Stimulated activated CD4-positive, alpha-beta T cell treated with anti-CD3 and anti-CD28 coated beads, Interleukin-4, amount 100 ng/mL, for 4 hours (primary cell): ENCODE measurements at places on chromosomes 2 and 18.

GRCh38 chr2:25129901-25130520 is 38.4 kb downstream of the POMC start:
- DNase-seq: no peak

- DNase-seq: no peak
Observed at GRCh38 chr2:134217924-134218323, 35.9 kb upstream of the MGAT5 start.

DNA sequence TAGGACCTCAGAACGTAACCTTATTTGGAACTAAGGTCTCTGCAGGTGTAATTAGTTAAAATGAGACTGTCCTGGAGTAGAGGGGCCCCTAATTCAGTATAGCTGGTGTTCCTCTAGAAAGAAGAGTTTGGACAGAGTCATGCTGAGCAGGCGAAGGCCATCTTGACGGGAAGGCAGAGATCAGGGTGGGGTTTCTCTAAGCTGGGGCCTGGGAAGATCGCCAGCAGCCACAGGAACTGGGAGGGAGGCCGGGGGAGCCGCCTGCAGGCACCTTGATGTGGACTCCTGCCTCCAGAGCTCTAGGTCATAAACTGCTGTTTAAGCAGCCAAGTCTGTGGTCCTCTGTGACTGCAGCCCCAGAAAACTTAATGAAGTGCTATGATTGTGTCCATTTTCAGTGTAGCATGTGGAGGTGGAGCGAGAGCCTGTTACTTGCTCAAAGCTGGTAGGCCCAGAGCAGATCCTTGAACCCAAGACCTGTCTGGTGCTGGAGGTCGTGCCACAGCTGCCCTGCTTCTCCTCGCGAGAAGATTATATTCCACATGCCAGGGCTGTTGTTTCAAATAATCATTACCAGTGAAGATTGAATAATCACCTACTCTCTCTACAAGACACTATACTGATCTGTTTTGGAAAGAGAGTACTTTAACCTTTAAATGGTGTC is 105.7 kb downstream of the TPO start:
- no peak for DNase-seq

GRCh38 chr2:111162718-111163331 is 42.1 kb downstream of the BCL2L11 start:
- DNase-seq: no peak

DNA sequence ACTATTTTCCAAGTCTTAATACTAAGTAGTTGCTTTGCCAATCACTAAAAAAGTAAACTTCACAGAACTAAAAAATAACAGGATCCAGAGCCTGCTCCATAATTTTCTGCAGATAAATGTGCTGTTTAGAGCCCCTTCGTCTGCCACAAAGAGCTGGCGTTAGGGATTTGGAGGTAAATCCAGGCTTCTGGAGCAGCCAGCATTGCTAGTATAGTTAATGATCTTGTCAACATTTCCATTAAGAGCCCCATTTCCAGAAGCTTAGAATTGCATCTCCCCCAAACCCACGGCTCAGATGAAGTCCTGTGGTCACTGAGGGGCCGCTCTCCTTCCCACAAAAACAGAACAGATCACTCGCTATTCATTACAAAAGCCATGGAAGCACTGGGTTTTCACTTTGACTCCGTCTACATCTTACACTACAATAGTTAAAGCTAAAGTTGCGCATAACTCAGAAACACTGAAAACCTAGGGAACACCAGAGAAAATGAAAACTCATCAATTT is 41.9 kb downstream of the ZNF516 start:
- DNase-seq: no peak

- DNase-seq: no peak
Observed at GRCh38 chr18:63562284-63562683, 20.1 kb downstream of the SERPINB12 start.

- DNase-seq: no peak
Observed at GRCh38 chr18:49920731-49921130, 107.4 kb upstream of the ACAA2 start.
